ENCODE measurements at places on chromosomes 7 and 10.

DNA sequence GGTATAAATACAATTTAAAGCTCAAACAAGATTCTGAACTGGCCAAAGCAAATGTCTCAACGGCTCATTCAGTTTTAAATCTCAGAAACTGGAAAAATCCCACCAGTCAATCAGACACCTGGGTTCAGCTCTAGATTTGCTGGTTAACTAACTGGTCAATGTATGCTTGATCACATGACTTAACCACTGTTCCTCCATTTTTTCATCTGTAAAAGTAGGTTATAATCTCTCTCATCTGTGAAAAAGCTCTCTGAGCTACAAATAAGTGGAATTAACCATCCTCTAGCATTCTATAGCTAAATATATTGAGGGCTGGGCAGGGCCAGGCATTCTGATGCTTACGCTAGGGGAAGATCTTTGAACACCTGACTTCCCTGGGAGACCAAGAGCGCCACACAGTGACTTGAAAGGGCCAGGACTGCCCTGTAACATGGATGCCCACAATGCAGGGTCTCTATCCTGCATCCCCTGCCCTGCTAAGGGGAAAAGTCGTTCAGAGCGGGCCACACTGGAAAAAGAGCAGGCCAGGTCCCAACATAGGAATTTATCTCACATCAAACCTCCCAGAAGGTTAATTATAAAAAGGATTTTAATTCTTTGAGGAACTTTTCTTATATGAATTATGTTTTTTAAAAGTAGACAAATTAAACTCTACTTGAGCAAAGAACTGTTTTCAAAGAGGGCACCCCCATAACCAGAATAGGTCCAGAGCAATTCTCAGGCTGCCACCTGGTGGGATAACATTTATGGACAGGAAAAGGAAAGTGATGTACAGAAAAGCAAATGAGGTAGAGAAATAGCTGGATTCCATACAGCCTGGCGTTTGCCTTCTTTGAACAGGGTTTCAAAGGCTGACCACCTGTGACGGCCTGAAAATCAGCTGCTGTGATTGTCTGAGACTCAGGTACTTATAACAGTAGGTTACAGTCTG lies 1.8 kb downstream of the RP9 start:
- ATAC-seq, result peak; percentile 69

- ATAC-seq, result no peak
These were observed 52.7 kb upstream of the INPP5A start for GRCh38 chr10:132484922-132485321.

DNA sequence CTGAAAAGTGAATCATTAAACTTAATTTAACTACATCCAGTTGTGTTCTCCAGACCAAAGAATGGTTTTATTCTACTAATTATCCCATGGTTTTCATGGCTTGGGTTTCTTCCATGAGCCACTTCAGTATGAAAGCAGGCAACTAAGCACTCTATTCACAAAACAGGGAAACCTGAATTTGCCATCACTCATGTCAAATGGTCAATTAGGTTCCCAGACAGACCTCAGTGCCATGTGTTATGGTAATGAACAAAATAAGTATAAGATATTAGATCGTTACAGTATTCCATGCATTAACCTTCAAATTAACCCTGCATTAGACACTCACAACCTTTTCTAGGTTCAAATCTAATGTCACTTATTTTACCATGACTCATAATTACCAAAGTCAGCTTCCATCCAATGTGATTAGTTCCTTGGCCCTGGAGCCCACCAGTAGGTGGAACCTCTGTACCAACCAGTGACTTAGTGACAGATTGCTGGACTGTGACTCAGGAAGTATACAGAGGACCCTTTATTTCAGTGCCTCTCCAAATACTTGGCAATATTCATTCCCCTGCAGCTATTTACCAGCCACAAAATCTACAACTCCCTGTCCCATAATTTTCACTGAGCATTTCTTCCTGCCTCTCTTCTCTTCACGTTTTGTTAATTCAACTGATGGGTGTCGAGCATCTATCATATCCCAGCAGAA lies 1270.2 kb upstream of the SORCS1 start:
- ATAC-seq, result no peak

DNA sequence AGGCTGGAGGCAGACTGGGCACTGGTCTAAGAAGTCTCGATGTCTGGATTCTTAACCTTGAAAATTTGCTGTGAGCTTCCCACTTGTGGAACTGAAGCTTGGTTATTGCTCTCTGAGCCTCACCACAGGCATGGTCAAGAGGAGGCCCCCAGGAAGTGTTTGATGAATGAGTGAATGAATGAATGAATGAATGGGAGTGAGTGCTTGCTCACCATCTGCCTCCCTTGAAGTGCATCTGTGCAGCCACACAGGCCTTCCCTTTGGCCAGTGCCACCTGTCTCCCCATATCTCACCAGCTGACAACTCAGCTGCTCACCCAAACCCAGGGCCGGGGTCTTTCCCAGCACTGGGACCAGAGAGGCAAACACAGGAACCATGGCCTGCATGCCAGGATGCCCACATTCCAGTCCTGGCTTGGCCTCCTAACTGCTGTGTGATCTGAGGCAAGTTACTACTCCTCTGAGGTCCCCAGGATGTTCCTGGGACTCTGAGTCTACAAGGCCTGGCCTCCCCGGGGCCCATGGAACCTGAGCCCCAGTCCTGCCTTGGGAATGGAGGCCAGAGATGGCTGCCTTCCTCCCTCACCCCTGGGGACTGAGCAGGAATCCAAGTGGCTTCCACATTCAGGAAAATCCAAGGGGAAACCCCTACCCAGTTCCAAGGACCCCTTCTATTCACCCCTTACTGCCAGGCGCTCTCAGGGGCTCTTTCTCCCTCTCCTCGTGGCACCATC lies 51.4 kb upstream of the SLC29A3 start:
- no peak for ATAC-seq

All from SK-N-SH treated with all-trans-retinoic acid at 6 μM for 48 hours (cell line).